ENCODE measurements at places on chromosomes 2 and 18.

GRCh38 chr2:4964001-4964540 is 728.1 kb upstream of the SOX11 start:
- no peak for DNase-seq

GRCh38 chr2:86625096-86625495 is 1.4 kb upstream of the RNF103 start:
- DNase-seq, result no peak

- no peak for DNase-seq
Observed at GRCh38 chr18:63979409-63979920, 9.6 kb downstream of the SERPINB8 start.

DNA sequence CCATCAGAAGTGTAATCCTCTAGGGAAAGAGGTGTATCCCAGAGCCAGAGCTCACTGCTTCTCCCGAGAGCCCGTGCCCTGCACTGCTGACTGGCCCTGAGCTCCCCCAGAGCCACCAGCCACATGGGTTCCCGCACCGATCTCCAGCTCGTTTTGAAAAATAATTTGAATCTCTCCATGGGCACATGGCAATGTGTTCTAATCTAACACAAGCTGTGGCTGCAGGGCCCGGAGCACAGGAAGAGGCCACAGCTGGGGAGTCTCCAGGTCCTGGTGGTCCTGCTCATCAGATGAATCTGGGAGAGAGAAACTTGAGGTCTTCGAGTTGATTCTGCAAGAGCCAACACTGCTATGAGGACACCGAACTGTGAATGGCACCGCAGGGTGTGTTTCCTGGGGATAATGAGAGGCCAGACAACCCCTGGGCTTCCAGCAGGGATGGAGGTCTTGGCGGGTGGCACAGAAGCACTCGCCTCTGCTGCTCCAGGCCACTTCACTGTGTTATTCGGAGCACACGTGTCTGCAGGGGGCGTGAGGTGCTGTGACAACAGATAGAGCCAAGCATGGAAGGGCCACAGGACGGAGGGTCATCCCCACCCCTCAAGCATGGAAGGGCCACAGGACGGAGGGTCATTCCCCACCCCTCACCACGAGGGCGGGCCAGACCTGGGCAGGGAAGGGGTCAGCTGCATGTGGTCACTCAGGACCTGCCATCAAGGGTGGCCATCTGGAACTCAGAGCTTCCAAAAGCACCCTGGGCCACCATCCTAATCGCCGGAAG is 196.8 kb downstream of the NDUFA10 start:
- DNase-seq, result no peak

DNA sequence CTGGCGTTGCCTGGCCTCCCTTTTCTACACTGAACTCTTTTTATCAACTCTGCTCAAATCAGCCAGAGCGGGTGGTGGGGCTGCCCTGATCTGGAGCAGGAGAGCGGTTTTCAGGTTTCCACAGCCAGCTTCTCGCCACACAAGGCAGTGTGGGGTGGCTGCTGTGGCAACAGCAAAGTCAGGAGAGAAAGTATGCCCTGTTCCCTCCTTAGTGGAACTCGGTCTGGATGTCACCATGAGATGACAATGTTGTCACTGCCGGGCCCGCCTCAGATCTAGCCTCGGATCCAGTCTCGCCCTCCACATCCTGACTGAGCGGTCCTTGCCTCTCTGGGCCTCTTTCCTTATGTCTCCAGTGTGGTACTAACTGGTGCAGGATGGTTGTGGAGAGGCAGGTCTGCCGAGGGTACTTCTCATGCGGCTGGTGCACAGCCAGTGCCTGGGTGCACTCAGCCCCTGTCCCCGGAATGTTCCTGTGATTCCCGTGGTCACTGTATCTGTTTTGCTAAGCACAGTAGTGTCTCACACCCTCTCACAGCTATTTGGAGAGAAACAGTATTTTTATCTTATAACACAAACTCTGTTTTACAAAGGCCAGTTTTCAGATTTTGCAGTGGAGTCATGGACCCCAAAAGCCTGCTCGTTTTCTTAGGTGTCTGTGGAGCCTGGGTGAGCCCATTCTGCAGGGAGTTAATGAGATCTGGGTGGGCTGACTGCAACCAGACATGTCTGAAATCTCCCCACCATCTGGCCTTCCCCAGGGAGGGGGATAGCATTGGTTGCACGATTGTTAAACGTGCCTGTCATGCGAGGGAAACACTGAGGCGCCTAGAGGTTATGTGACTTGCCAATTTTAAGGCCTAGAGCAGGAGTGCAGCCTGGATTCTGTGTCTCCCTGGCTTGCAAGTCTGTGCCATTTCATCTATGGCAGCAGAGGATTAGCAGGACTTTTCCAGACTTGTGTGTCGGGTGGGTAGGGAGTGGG is 261.1 kb upstream of the AGAP1 start:
- no peak for DNase-seq

- DNase-seq, result no peak
Observed at GRCh38 chr2:237181844-237182243, 96.2 kb downstream of the COPS8 start.

DNA sequence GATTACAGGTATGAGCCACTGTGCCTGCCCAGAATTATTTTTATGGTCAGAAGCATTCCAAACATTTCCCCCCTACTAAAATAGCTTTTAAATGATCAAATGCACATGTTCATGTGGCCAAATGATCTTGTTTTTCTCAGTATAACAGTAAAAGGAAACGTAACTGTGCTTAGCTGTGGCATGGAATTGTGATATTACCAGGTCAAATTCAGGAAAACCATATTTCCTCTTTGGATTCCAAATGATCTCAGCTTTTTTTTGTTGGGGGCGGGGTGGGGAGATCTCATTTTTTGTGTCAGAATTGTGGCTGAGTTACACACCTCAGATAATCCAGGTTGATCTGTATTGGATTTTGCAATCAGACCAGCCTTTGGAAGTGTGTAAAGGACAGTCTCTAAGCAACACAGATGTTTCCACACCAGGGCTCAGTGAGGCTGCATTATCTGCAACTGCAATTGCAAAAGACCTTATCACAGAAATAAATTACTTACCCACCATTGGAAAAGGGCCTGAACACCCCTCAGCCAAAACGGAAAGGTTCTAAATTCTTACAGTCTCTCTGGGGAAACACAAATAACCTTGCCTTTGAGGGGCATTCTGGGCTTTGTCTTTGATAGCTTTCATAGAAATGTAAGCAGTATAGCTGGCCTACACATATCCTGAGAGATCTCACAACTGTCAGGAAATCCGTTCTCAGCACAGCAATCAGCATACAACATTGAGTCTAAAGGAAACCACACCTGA is 8.4 kb downstream of the CASP10 start:
- peak; percentile 95 for DNase-seq

GRCh38 chr2:119004602-119005001 is 62.6 kb downstream of the MARCO start:
- no peak for DNase-seq

- no peak for DNase-seq
Observed at GRCh38 chr2:106990297-106990696, 104.3 kb upstream of the ST6GAL2 start.

DNA sequence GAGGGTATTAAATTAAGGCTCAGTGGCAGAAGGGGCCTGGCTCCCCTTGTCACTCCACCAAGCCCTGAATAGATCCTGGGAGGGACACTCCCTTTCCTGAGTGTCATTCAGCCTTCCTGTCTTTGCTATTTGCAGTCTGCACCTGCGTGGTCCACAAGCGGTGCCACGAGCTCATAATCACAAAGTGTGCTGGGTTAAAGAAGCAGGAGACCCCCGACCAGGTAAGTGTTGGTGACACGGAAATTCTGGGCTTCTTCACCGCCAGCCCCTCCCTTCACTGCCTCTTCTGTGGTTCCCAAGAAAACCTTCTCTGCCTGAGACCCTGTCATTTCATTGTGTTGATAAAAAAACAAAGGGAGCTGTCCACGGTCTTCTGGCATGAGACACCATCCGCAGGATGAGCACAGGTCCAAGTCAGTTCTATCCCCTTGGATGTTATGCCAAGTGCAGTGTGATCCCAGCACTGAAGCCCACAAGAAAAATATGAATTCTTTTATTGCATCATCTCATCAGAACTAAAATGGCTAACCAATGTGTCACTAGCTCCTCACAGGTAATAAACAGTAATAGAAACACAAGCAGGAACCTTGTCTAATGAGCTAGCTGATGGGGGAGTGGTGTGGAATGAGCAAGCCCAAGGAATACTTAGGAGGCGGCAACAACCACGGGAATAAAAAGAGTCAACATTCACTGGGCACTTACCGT is 316.9 kb upstream of the EPAS1 start:
- DNase-seq, result no peak

DNA sequence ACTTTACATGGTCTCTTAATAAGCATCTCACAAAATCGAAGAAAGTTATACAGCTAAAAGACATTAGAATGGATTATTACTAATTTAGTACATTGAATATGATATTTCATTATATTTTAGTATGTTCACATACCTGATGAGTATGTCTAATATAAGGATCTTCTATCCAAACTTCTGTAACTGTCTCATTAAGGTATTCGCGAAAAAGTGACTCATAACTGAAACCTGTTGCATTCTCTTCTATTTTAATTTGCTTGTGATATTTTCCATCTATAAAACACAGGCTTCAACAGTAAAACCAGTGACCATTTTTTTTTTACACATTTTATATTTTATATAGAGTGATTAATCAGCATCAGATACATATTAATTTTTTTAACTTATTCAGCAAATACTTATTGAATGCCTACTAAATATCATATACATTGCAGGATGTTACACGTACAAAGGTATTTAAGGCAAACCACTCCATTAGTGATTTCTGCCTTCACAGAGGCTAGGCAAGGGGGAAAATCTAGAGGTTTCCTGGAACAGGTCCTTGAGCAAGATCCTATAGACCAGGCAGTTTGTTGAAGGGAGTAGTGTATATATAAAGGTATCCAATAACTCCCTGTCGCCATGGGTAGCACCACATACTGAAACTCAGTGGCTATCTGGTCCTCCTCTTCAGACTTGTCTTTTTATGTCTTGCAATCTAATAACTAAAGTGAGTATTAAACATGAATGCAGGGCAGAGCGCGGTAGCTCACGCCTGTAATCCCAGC is 9.3 kb downstream of the MITD1 start:
- DNase-seq, result no peak

GRCh38 chr2:26924731-26925099 is 45.7 kb upstream of the MAPRE3 start:
- no peak for DNase-seq

DNA sequence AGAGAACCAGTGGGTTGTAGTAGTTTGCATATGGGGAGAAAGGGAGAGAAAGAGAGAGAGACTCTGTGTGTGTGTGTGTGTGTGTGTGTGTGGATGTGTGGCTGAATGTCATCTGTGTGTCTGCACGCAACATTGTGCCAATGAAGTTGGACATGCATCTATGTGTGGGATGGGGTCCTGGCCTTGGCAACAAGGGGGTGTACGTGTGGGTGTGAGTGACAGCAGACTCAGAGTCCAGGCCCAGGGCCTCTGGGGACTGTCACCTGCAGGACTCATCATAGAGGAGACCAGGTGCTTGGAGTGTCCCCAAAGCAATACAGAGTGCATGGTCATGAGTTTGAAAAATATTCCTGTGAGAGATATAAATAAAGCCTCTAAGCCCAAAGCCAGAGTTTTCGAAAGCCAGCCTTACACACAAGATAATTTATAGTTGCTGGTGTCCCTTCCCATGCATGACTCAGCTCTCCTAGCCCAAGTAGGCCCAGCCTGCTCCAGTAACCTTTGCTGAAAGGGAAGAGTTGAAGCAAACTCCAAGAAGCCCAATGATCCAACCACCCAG is 59.9 kb downstream of the TNP1 start:
- DNase-seq, result no peak

DNA sequence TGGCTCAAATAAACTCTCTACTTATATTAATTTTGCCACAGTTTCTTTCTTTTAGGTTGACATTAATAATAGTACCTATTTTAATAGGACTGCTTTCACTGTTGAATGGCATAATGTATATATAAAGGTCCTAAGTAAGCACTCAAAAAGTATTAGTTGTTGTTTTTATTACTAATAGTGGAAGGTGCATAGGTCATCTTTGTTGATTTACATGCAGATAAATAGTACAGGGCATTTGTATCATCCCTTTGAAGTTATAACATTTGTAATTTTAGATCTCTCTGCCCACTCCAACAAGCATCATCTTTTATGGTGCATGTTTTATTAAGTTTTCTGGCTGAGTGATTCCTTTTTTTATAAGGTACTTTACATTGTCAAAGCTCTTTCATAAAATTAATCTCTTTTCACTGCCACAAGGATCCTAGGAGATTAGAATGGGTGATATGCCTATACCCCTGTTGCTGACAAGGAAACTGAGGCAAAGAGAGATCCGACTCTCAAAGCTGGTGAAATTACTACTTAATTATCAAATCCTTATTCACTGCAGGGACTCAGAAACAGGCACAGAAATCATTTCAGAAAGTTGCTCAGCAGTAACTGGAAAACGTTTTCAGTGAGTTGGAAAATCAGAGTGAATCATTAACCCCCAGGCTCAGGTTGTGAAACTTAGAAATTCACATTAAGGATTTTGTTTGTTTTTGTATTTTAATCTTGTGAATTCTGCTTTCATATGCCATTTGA is 299.6 kb downstream of the AGPS start:
- no peak for DNase-seq

DNA sequence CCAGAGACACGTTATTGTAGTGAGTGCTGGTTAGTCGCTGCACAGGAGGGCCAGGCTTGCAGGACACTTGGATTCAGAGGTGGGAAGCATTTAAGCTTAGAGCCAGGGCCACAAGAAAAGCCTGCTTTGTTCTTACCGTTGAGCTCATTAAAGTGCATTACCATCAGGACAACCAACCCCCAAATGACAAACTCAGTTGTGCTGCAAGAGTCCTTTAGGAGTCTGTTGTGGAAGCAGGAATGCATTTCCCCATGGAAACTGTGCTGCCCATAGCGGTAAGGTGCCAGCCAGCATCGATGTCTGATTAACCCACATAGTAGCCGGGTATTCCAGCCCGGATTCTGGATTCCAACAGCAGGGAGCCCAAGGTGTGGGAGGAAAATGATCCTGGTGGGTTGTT is 23.4 kb upstream of the REEP1 start:
- no peak for DNase-seq

DNA sequence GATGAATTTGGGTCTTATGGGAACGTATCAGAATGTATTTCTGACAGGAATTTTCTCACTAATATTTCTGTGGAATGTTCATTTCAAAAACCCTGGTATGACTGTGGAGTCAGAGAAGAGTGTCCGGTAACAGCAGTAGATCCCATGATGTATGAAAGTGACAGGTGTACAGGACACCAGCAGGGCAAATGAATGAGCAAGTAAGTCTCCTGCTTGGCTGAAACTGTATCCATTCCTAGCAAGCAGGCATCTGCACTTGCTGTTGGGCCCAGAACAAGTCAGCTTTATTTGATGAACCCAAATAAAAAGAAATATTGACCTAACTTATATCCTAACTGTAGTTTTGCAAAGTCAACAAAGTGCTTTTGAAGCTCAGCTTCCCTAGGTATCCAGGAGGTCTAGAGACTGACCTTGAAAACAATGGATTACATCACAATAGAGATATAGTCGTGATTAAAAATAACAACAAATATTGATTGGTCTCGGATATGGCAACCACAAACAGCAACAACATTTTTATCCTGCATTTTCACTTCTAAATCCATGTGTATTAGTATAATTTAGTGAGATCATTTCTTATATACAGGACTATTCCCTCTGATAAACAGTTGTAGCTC is 37.6 kb downstream of the NXPH2 start:
- no peak for DNase-seq

Measured in GF-D8 (cell line).